ENCODE measurements at places on chromosomes 12 and 14.

DNA sequence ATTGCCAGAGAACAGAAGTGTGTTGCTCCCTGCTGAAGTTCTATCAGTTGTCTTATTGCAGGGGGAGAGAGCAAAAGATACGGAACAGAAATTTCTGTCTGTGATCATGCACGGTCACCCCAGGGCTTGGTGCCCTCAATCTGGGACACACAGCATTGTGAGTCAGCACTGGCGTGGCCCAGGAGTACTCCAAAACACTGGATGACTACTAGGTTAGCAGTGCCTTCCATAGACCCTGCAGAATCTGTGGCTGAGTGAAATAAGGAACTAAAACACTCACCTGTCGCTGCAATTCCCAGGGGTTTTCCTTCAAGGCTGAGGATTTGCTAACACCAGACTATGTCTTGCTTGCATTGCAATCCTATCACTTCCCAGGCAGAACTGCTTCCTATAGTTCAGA, 165.5 kb downstream of the ANO6 start:
- DNase-seq = no peak

GRCh38 chr14:78399316-78399889, 229.2 kb downstream of the NRXN3 start:
- no peak for DNase-seq

- no peak for DNase-seq
Observed at GRCh38 chr14:23431486-23431885, 4.0 kb downstream of the MYH7 start.

DNA sequence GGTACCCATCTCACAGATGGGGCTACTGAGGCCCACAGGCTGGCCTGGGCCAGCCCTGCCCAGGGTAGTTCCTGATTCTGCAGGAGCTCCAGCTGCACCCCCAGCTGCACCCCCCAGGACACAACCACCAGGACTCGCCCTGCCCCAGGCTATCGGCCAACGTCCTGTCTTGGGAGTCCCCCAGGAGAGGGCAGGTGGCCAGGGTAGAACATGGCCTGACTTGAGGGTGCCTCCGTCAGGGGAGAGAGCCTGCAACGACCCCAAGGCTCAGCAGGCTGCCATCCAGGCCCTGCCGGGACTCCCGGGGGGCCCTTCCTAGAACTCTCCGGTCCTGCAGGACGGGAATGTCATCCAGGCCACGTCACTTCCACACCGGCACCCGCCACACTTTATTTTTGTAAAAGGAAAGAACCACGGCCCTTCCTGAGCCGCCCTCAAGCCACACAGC, 15.8 kb downstream of the JAG2 start:
- DNase-seq = no peak

GRCh38 chr12:4572680-4573079, 10.7 kb downstream of the DYRK4 start:
- DNase-seq = no peak

DNA sequence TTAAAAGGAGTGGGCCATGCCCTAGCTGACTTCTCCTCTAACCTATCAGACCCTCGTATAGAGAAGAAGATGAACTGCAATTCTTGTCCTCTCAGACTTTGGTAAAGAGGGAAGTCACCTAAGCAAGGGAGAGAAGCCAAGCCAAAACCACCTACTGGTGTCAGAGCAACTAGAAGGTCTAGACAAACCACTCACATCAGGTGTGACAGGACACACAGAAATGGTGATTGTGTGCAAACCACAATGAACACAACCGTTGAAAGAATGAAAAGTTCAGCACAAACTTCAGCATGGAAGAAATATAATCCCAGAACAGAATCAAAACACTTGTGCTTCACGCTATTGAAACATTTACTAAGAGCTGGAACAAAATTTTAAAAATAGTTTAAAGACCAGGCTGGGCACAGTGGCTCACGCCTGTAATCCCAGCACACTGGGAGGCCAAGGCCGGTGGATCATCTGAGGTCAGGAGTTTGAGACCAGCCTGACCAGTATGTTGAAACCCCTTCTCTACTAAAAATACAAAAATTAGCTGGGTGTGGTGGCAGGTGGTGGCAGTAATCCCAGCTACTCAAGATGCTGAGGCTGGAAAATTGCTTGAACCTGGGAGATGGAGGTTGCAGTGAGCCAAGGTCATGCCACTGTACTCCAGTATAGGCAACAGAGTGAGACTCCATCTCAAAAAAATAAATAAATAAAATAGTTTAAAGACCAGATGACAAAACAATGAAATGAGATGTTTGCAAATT, 56.2 kb upstream of the NTF3 start:
- DNase-seq = no peak

DNA sequence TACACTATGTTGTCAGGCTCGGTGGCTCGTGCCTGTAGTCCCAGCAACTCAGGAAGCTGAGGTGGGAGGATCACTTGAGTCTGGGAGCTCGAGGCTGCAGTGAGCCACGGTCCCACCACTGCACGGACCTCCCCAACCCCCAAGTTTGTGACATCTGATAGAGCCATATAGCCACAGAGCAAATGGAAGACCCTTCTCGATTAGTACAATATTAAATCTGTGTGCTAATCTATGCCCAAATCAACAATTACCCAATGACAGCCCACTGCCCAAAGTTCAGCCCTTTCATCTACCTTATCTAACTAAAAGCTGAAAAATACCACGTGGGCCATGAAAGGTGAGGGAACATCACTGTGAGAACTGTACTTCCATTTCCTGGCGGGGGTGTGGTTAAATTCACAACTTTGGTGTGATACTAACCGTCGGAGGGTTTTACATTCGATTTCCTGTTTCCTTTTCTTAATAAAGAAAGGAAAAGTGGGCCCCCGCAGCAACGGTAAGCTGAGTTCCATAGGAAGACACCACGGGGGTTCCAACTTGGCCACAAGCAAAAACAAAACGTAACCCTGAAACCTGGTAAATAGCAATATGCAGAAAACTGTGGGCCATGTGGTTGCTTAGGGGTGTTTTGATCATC, 31.2 kb upstream of the FOS start:
- peak; percentile 67 for DNase-seq

DNA sequence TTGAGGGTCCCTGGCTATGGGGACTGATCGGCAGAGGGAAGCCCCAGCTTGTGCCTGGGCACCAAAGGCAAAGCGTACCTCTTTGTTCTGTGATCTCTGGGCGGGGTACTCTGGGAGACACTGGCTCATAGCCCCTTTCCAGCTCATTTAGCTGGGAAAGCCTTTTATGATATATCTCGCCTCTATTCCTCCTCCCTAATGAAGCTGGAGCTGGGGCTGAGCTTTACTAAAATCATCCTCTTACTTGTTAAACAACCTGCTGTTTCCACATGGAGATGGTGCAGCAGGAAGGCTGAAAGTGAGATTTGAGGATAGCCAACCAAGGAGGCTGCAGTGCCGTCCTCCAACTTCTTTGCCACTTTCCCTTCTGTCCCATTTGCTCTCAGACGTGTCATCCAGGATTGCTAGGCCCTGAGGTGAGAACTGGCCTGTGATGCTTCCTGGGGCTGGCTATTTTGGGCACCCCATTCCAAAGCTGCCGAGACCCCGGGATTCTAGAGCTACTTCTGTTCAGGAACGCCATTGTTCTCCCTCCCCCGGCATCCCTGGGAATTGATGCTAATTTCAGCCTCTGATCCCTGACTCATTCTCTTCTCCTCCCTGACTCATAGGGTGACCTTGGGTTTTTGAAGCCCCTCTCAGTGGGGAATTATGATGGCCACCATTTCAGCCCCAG, 16.0 kb downstream of the PDE1B start:
- DNase-seq = no peak

- no peak for DNase-seq
Observed at GRCh38 chr12:23236066-23236780, 611.3 kb downstream of the ETNK1 start.

DNA sequence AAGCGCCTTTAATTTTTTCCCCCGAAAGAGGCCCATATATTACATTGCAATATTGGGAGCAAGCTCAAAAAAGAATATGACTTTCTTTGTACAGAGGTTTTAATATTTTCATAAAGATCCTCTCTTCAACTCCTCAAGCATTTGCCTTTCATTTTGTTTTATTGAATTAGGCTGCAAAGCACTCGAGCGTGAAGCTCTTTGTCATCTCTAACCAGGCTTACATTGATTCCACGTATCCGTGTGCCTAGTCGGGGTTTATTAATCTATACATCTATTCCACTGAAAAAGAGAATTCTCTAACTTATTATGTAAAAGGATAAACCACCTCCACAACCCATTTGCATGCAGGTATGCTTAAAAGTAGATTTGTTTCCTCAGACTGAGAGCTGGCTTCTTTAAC, 234.8 kb upstream of the TMPO start:
- DNase-seq = no peak

GRCh38 chr12:115840159-115840558, 437.3 kb downstream of the MED13L start:
- DNase-seq = no peak

DNA sequence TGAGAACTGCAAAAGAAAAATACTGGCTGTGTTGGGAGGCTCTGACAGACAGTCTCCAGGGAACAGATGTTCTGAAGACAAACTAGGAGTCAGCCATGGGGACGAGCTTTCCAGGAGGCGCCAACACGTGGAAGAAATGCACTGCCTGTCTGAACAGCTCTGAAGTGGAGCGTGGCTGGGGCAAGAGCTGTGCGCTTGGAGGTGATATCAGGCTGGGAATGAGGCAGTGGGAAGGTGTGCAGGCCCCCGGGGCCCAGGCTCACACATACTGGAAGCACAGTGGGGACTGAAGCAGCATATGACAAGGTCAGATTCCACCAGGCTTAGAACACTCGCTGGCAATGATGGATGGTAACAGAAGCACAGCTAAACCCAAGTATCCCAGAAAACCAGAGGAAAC, 17.5 kb downstream of the APPL2 start:
- DNase-seq = no peak

- no peak for DNase-seq
Observed at GRCh38 chr12:127690161-127690560, 576.8 kb upstream of the TMEM132C start.

- DNase-seq = no peak
Observed at GRCh38 chr12:66405395-66405794, 103.1 kb downstream of the HELB start.

GRCh38 chr12:92971859-92972524, 42.9 kb upstream of the EEA1 start:
- DNase-seq = no peak

DNA sequence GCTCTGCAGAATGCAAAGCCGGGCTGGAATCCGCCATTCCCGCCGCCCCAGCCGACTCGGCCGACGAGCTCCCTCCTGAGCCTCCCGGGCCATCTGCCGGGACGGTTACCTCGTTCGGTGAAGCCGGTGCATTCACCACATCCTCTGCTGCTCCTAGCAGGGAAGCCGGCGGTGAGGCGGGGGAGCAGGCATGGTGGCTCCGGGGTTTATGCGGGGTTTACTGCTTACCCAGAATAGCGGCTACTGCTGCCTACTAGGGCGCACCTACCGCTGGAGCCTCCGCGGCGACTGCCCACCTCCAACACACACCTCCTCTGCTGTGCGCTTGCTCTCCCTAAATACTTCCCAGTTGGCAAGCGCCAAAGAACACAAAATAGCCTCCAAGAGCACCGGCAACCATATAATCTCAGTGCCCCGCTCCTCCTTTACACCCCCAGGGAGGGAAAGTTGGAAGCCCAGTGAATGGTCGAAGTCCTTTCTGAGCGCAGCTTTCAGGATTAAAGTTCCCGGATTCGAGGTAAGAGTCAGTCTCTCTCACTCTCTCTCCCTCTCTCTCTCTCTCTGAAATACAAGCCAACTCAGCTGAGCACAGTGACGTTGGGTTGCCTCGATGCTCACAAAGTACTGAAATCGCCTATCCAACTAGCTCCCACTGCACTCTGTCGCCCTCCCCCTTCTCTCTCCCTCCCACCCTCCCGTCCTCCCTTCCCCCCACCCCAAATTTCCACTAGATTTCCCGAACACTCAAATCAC, at the start of gene TBX5:
TBX5 (minus strand) TSS at position 626 of the 753 bp plus-strand sequence. CDS start 2,246 bp downstream, outside the sequence.
- no peak for DNase-seq

- DNase-seq = no peak
Observed at GRCh38 chr12:2451497-2451896, 343.3 kb upstream of the FKBP4 start.

GRCh38 chr12:32788405-32788804, 32.7 kb upstream of the YARS2 start:
- no peak for DNase-seq

- no peak for DNase-seq
Observed at GRCh38 chr12:33771889-33772288, 250.4 kb upstream of the ALG10 start.

- DNase-seq = no peak
Observed at GRCh38 chr14:72613975-72614319, 280.0 kb downstream of the DPF3 start.

GRCh38 chr14:57549765-57550420, 56.2 kb upstream of the CCDC198 start:
- DNase-seq = no peak

DNA sequence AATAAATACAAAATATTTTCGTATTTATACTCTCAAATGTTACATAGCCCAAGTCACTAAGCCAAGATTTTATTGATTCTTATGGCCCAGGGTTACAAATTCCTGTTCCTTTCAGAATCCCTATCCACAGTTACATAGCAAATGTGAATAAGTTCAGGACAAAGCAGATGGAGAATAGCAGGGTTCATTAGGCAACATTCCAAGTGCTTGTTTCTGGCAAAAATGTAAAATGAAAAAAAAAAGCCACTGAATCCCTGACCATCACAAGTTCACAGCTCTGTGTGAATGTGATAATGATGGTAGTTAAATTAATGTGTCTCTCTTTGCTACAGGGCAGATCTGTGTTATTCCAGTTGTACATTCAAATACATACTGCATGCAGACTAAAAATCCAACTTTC, 74.6 kb downstream of the KCNC2 start:
- no peak for DNase-seq

- DNase-seq = peak; percentile 33
Observed at GRCh38 chr12:15532364-15532977, 210.2 kb downstream of the PTPRO start.

GRCh38 chr12:24256684-24257083, 307.2 kb upstream of the SOX5 start:
- DNase-seq = no peak

DNA sequence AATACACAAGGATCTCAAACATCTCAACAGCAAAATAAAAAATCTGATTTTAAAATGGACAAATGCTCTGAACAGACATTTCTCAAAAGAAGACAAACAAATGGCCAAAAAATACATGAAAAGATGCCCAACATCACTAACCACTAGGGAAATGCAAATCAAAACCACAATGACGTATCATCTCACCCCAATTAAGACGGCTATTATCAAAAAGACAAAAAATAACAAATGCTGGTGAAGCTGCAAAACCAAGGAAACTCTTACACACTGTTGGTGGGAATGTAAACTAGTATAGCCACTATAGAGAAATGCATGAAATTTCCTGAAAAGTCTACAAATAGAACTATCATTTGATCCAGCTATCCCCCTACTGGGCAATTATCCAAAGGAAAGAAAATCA, 145.0 kb downstream of the BTG1 start:
- no peak for DNase-seq

- DNase-seq = no peak
Observed at GRCh38 chr14:75182821-75183220, 6.4 kb upstream of the TMED10 start.

DNA sequence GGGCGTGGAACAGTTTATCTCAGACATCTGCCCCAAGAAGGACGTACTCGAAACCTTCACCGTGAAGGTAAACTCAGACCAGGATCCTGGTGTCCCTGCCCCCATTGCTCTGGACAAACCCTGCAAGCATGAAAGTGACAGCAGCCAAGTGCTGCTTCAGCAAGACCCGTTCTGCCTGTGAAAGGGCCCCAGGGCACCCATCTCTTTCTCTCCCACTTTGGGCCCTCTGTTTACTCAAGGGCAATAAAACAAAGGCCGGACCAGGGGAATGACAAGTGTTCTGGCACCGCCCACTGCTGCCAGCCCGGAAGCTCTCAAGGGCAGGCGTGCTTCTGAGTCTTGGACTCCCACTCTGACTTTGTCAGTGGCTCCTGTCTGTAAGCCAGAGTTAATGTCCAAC, 35.3 kb downstream of the CD9 start:
- no peak for DNase-seq

Measured in stimulated activated naive CD8-positive, alpha-beta T cell treated with anti-CD3 and anti-CD28 coated beads, Interleukin-15, amount 100 ng/mL, for 72 hours (primary cell).